ENCODE measurements at places on chromosomes 12 and 14. TPM values are rescaled to one million over a fixed set of nuclear protein-coding genes. Genes with fewer than 3 reads are reported as not detected.

C1QL4 gene
- polyA plus RNA-seq: not detected

EIF2S3B gene
- polyA plus RNA-seq: 0.46 TPM

KLRB1 gene
- polyA plus RNA-seq: 196 TPM

RGS6 gene
- not detected for polyA plus RNA-seq

BCAT1 gene
- polyA plus RNA-seq: 1.9 TPM

SLC25A21 gene
- not detected for polyA plus RNA-seq

- peak; percentile 3 for DNase-seq
- no peaks in the 10 kb centered on the region for H3K36me3 ChIP-seq
- H3K27me3 ChIP-seq: peaks cover 12% of the 10 kb centered on the region
- no peak within 1 kb of the TSS for H3K4me3 ChIP-seq
These were observed at the start of gene PPM1H for GRCh38 chr12:62934799-62935674. Gene PPM1H, minus strand, starts transcription at chr12:62935150. Its CDS starts 414 bp downstream, at chr12:62934736.

- H3K4me1 ChIP-seq: peaks cover 31% of the 10 kb centered on the region
- H3K4me3 ChIP-seq: no peak overlapping the region
These were observed 177.9 kb downstream of the ETV6 start for GRCh38 chr12:11827091-11828061.

- peaks cover 29% of the 10 kb centered on the region for H3K4me1 ChIP-seq
- H3K4me3 ChIP-seq: no peak overlapping the region
- H3K27me3 ChIP-seq: no peaks in the 10 kb centered on the region
- no peak for DNase-seq
These were observed 5.8 kb downstream of the AP5M1 start for GRCh38 chr14:57274551-57274950.

DNA sequence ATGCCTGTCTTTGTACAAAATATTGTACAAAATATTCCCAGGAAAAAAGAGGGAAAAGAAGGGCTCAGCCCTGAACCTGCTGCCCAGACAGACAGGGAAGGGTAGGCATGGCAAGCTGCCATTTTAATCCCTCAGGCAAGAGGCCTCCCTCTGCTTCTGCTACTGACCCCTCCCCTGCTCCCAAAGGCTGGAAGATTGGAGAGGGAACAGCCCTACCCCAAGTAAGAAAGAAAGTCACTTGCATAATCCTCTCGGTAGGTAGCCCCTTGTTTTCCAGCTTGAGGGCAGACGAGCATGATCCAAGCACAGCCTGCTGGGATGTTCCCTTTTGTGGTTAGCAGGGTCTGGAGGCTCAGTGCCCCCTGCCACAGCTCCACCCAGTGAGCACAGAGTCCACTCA lies 20.7 kb downstream of the ADCY6 start:
- H3K27ac ChIP-seq: no peak overlapping the region
- DNase-seq: no peak
- no peaks in the 10 kb centered on the region for H3K4me1 ChIP-seq

DNA sequence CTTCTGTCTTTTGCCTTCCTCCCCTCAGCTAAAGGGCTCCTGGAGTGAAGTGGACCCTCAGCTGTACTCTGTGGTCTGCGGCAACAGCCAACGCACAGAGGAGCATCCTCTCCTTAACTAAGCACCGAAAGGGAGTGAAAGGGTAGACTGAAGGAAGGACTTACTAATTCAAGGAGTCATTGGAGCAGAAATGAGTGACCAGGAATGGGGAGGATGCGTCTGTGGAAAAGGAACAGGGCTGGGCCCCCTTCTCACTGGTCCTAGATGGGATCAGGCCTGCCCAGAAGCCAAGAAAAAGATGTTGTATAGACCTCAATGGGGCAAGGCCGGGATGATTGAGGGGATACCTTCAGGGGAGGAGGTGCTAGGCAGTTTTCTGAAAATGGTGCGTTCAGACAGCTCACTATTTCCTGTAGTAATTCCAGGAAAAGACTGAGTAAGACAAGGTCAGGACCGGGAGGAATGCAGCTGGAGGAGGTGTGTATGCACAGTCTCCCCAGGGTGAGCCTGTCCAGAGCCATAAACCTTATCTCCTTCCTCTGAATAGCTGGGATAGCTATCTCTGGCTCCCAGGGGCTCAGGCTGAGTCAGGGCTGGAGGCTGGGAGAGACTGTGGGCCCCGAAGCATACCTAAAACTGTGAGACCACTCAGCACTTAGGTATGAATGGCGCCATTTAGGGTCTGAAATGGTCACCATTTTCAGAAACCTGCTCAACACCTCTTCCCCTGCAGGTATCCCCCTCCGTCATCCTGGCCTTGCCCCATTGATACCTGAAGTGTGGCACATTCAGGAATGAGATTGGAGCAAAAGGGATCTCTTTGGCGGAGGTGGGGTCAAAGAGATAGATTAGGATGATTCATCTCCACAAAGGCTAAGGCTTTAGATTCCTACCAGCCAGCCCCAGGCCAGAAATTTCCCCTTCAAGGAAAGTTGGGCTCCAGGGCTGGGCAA lies 20.2 kb upstream of the KRT8 start:
- no peaks in the 10 kb centered on the region for H3K4me1 ChIP-seq
- H3K36me3 ChIP-seq: no peaks in the 10 kb centered on the region
- no peak overlapping the region for H3K27ac ChIP-seq

DNA sequence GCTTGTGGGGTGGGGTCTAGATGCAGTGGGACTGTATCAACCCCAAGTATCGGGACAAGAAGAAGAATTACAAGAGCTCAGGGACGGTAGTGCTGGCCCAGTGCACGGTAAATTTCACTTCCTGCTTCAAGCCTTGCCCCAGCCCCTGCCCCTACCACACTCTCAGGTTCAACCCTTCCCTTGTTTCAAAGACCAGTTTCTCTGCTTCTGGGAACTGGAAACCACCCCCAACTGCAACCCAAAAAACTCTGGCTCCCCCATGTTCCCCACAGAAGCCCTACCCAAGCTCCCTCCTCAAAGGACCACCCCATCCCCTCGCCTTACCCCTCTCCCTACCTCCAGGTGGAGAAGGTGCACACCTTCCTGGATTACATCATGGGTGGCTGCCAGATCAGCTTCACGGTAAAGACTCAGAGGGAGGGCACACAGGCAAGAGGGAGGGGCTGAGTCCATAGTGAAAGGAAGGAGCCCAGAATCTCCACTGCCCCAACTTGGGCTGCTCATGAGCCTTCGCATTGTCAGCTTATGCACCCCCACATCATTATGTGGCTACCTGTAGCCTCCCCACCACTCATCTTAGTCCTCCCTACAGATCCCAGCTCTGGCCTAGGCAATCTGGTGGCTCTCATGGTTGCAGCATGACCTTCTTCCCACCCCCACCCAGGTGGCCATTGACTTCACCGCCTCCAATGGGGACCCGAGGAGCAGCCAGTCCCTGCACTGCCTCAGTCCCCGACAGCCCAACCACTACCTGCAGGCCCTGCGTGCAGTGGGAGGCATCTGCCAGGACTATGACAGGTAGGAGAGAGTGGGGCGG lies 4.3 kb downstream of the CPNE6 start:
- no peak for DNase-seq
- no peak overlapping the region for H3K4me3 ChIP-seq
- H3K27ac ChIP-seq: no peak overlapping the region

GRCh38 chr14:68518761-68519670 lies 273.9 kb downstream of the ZFP36L1 start:
- H3K27me3 ChIP-seq: no peaks in the 10 kb centered on the region
- no peaks in the 10 kb centered on the region for H3K36me3 ChIP-seq
- no peak overlapping the region for H3K27ac ChIP-seq
- DNase-seq: no peak

DNA sequence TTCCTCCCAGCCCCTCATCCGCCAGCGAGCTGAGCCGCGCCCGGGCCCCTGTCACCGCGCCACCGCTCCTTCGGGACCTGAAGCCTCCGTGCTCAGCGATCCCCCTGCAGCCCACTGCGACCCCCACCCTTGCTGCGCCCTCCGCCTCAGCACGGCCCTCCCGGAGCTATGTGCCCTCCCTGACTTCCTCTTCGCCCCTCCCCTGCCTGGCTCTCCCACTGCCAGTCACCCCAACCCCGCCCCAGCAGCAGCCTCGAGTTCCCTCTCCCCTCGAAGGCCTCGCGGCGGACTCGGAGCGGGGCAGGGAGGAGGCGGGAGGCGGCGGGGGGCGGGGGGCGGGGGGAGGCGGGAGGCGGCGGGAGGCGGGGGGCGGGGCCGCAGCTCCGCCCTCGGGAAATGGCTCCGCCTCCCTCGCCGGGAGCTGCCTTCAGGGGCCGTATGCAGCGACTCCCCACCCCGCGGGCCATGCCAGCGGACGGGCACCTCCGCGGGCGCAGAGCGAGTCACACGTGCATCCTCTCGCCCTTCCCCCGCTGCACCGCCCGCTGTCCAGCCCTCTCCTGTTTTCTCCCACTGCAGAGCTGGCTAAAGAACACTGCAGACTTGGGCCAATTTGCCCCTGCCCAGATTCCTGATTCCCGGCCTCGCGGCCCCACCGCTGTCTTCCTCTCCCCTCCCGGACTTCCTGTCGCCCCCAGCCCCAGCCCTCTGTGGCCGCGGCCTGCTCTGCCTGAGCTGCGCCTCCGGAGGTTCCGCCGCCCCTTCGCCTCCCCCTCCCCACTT lies 29.1 kb upstream of the ADIPOR2 start:
- H3K36me3 ChIP-seq: no peaks in the 10 kb centered on the region
- no peak overlapping the region for H3K27ac ChIP-seq
- peaks cover 16% of the 10 kb centered on the region for H3K4me1 ChIP-seq
- peak; percentile 84 for DNase-seq
- no peak overlapping the region for H3K4me3 ChIP-seq

DNA sequence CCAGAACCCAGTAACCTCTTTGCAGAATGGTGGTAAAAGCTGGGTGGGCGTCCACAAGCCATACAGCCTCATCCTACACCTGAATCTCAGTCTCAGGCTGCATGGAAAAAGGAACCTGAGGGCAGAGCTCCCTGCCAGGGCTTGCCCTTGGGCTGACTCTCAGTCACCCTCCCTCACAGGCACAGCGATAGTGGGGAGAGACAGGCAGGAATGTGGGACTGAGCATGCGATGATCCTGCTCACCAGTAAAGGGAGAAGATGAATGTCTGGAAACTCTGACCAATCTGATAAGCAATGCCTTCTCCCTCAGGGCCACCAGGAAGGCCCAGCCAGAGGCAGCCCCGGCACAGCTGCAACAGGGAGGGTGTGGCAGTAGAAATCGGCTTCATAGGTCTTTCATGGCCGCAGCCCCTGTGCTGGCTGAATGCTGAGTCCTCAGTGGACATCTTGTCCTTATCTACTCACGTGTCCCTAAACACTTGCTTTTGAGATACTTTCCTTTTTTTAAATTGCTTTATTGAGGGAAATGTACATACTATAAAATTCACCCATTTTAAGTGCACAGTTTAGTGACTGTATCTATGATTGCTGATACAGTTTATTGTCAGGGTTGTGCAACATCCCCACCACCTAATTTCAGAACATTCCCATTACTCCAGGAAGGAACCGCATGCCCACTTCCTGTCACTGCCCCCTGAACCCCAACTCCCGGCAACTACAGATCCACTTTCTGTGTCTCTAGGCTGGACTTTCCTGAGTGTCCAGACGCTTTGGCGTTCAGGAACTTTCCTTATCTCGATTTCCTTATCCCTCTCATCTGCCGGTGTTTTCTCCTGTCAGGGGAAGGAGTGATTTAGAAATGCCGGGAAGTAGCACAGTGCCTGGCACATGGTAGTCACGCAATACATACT lies 258.1 kb downstream of the PCNX1 start:
- no peaks in the 10 kb centered on the region for H3K36me3 ChIP-seq
- H3K27ac ChIP-seq: no peak overlapping the region
- H3K4me3 ChIP-seq: no peak overlapping the region
- H3K4me1 ChIP-seq: no peaks in the 10 kb centered on the region

- no peaks in the 10 kb centered on the region for H3K36me3 ChIP-seq
- no peaks in the 10 kb centered on the region for H3K27me3 ChIP-seq
- H3K4me3 ChIP-seq: no peak overlapping the region
- no peak for DNase-seq
These were observed 203.5 kb upstream of the PLXNC1 start for GRCh38 chr12:93944911-93945310.

- H3K27ac ChIP-seq: no peak overlapping the region
- H3K27me3 ChIP-seq: no peaks in the 10 kb centered on the region
- no peaks in the 10 kb centered on the region for H3K36me3 ChIP-seq
These were observed 211.8 kb downstream of the FOXN3 start for GRCh38 chr14:89205137-89205740.

- H3K36me3 ChIP-seq: peaks cover 29% of the 10 kb centered on the region
- H3K27ac ChIP-seq: peak overlapping the region; percentile 88
- peaks cover 48% of the 10 kb centered on the region for H3K4me1 ChIP-seq
- DNase-seq: peak; percentile 22
- peak overlapping the region; percentile 100 for H3K4me3 ChIP-seq
These were observed 675 bp downstream of the NEDD8 start for GRCh38 chr14:24231263-24232120.

DNA sequence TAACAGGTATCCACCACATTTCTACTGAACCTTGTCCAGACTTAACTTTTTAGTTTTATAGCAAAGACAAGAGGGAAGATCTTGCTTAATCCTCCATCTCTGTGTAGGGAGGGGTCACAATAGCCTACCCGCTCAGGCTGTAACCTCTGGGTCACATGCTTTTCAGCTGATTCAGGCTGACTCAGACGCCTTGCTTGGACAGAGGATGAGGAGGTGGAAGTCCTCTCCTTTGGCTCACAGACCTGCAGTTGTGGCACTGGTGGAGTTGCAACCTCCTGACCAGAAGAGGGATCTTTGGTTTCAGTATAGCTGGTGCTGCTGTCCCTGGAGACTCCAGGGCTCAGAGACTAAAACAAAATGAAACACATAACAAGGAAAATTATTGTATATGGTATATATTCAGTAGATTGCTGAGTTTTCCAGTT lies 16.2 kb downstream of the ACIN1 start:
- H3K4me3 ChIP-seq: no peak overlapping the region
- no peaks in the 10 kb centered on the region for H3K4me1 ChIP-seq
- no peak for DNase-seq
- H3K36me3 ChIP-seq: peaks cover 83% of the 10 kb centered on the region

- H3K4me3 ChIP-seq: no peak overlapping the region
- H3K36me3 ChIP-seq: peaks cover 17% of the 10 kb centered on the region
- no peak for DNase-seq
- no peak overlapping the region for H3K27ac ChIP-seq
- H3K4me1 ChIP-seq: no peaks in the 10 kb centered on the region
These were observed 55.4 kb downstream of the SCAF11 start for GRCh38 chr12:45934956-45935355.

DNA sequence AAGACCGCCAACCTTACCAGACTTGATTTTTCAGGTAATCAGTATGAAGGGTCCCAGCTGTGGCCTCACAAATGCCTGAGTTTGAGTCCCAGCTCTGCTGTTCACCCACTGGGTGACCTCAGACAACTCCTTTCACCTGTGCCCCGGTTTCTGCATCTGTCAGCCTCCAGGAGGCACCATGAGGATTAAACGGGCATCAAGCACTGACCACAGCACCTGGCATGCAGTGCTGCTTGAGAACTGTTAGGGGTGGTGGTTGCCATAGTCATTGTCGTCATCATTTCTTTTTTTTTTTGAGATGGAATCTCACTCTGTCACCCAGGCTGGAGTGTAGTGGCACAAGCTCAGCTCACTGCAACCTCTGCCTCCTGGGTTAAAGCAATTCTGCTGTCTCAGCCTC lies 57.9 kb downstream of the PHETA1 start:
- H3K27me3 ChIP-seq: no peaks in the 10 kb centered on the region
- H3K4me3 ChIP-seq: no peak overlapping the region
- no peak overlapping the region for H3K27ac ChIP-seq

All from CD4-positive, alpha-beta memory T cell (primary cell).